NCI-H774 (cell line): ENCODE measurements at places on chromosomes 2 and 18.
A peak's percentile ranks its signal among the peaks of the same experiment; 100 is the strongest.

DNA sequence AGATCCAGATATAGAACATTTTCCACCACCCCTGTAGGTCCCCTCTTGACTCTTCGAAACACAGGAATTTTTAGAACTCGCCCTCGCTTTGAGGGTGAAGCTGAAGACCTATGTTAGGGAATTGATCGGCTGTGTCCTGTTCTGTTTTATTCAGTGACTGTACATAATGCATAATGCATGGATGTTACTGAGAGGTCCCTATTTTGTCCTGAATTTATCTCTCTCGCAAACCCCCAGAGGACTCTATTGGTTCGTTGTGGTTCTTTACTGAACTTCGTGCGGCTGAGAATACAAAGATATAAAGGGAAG, 431 bp upstream of the EIF5B start:
- no peak for DNase-seq

GRCh38 chr2:240320204-240320993, 115.1 kb upstream of the GPC1 start:
- no peak for DNase-seq

- no peak for DNase-seq
These were observed 42.0 kb downstream of the MCFD2 start for GRCh38 chr2:46873604-46874068.

- DNase-seq, result no peak
These were observed 149.6 kb downstream of the LAMA3 start for GRCh38 chr18:23838801-23839366.

DNA sequence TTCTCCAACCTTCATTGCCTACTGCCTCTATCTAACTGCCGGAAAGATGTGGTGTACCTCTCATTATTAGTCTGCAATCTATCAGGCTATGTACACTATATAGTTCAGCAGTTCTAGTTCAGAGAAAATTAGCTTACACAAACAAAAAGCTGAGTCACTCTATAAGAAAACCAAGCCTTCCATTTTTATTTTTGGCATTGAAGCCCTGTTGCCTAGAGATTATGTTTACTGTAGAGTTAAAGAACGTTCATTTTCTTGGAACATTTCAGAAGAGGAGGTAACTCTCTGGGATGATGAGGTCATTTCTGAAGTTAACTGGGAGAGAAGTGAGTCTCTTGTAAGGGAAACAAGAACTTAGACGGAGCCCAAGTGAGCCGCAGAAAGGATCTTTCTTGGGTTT, 133.5 kb downstream of the FAM124B start:
- peak; percentile 75 for DNase-seq
